ENCODE measurements at places on chromosomes 2 and 18.

GRCh38 chr2:178895872-178896271 is 88.6 kb upstream of the TTN start:
- DNase-seq, result no peak

DNA sequence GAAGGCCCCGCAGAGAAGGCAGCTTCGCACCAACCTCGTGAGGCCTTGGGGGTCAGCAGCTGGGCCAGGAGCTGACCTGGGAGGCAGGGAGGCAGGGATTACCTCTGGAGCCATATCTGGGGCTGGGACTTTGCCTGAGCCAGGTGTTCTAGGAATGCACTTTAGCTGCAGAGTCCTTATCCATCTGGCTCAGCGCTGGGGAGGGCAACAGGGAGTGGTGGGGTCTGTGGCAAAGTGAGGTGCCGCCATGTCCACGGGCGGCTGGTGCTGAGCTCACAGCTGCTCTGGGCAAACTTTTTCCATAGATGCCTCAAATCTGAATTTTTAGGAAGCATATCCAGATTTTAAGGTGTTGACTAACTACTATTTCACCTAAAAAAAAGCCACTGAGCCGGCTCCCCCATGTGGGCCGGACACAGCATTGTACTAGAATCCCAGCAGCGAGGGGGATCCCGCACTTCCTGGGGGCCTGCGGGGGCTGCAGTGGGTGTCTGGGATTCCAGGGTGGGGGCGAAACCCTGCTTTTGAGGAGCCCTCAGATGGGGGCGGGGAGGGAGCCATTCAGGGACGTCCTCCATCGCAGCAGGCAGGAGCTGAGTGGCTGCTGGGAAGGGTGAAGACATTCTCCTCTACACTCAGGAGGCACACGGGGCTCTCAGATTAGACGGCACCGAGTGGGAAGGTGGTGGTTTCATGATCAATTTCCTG is 34.6 kb downstream of the RTP5 start:
- no peak for DNase-seq

DNA sequence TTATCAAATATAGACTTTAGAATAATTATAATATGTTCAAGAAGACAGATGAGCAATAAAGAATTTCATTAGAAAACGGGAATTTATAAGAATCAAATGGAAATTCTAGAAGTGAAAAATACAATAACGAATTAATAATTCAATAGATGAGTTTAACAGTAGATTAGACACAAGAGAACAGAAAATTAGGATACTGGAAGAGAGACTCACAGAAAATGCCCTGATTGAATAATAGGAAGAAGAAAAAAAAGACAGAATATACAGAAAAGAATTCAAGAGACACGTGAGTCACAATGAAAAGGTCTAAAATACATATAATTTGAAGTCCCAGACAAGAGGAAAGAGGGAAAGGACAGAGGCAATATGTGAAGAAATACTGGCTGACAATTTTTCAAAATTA is 354.7 kb downstream of the CLIP4 start:
- no peak for DNase-seq

DNA sequence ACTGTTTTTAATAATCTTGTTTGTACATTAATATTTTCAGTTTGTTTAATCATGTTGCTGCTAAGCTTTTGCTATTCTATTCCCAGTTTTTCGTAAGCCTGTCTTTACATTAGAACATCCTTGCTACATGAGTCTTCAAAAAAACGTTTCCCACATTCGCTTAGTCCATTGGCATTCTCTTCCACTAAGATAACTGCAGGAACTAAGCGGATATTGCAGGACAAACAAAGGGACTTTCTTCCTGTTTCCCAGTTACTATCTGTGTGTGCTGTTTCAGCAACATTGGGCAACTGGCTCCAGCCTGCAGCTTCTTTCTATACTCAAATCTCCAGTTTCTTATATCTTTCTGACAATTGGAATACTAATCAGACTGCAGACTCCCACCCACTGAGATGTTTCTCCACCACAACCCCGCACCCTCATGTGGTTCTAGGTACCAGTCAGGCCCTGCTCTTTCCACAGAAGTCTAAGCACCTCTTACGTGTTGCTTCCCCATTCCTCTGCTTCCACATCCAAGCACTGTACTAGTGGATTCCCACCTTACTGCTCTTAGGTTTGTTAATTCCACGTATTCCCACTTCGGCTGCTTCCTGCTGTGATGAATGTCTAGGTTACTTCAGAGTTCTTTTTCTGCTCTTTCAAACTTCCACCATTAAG is 420.3 kb downstream of the LRRTM4 start:
- no peak for DNase-seq

GRCh38 chr18:78720456-78721237 is 259.0 kb upstream of the SALL3 start:
- DNase-seq, result no peak

DNA sequence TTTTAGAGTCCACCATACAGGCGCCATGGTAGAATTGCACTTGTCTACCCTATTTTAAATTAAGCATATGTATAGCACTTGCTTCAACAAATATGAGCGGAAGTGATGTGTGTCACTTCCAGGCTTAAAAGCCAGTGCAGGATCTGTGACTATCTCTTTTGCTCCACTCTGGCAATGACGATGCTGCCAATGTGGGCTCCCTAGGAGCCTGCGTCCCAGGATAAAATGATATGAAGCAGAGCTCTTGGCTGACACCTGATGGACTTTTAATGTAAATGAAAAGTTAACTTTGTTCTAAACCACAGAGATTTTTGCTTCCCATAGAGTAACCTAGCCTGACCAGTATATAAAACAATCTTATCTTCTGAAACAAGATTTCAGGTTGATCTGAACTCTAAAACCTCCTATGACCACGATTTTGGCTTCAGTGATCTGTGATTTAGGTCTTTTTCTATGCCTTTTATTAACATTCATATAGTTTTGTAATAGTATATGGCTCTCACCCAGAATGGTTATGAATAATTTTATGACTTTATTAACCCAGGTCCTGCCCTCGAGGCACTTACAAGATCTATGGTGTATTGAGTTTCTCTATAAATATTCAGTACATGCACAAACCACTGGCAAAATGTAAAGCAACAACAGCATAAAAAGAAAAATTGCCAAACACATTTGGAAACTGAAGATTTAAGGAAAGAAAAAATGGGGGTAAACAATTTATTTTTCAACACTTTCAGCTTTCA is 422.5 kb upstream of the PIK3C3 start:
- no peak for DNase-seq

GRCh38 chr2:38080346-38080745 is 4.4 kb upstream of the CYP1B1 start:
- no peak for DNase-seq

DNA sequence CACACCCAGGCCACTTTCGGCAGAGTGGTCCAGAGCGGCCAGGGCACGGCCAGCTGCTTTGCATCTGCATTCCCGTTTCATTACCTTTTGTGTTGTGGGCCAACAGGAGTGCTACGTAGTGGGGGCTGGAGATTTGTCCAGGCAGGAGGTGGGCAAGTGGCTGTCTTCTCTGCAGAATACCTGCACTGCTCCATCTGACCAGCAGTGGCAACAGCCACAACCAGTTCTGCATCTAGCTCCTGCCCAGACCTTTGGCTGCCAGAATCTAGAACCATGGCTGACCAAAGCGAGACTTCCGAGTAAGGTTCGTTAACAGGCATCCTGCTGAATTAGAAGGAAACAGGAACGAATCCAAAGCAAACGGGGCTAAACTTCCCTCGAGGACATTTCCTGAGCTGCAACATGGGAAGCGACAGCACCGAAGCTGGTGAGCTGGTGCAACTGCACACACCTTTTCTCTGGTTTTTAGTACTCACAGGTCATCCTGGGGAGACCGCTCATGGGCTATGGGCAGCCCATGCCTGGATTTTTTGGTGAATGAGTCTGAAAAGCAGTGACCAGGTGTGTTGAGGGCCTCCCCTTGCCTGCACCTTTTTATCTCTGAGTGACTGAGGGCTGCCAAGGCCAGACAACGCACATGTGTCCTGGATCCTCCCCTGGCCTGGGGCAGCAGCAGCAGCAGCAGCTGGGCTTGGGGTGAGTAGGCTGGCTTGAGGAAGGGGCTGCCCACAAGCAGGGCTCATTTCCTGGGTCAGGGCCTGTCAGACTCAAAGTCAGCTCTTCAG is 10.5 kb downstream of the GDF7 start:
- DNase-seq, result no peak

GRCh38 chr18:62122330-62122729 is 64.5 kb downstream of the PIGN start:
- DNase-seq, result no peak

DNA sequence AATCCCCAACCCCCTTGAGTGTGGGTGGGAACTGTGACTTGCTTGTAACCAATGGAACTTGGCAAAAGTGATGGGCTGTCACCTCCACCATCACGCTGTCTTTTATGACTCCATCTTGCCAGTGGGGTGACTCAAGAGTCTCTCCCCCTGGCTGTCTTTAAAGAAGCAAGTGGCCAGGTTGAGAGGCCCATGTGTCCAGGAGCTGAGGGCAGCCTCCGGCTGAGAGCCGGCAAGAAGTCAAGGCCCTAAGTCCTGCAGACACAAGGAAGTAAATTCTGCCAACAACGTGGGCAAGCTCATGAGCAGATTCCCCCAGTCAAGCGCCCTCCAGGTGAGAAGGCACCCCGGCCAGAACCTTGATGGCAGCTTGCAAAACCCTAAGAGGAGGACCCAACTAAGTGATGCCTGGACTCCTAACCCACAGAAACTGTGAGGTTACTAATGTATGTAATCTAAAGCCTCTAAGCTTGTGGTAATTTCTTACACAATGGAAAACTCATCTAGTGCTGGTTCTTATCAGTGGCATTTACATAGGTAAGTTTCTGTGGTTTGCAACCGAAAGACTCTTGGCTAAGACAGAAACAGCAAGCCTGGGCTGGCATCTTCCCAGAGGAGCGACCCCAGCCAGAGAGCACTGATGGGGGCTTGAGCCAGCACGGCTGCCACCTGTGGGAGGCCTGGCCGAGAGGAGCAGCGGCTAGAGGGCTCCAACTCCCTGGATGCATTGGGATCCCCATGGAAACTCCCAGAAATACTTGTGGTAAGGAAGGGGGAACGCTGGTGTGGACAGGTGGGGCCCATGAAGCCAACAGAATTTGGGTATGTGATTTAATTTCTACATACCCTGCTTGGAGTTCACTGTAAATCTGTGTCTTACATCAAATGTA is 49.3 kb downstream of the CIB4 start:
- DNase-seq, result no peak

GRCh38 chr18:36756242-36756641 is 72.6 kb downstream of the TPGS2 start:
- DNase-seq, result no peak

GRCh38 chr2:164711766-164712138 is 90.5 kb upstream of the GRB14 start:
- no peak for DNase-seq

DNA sequence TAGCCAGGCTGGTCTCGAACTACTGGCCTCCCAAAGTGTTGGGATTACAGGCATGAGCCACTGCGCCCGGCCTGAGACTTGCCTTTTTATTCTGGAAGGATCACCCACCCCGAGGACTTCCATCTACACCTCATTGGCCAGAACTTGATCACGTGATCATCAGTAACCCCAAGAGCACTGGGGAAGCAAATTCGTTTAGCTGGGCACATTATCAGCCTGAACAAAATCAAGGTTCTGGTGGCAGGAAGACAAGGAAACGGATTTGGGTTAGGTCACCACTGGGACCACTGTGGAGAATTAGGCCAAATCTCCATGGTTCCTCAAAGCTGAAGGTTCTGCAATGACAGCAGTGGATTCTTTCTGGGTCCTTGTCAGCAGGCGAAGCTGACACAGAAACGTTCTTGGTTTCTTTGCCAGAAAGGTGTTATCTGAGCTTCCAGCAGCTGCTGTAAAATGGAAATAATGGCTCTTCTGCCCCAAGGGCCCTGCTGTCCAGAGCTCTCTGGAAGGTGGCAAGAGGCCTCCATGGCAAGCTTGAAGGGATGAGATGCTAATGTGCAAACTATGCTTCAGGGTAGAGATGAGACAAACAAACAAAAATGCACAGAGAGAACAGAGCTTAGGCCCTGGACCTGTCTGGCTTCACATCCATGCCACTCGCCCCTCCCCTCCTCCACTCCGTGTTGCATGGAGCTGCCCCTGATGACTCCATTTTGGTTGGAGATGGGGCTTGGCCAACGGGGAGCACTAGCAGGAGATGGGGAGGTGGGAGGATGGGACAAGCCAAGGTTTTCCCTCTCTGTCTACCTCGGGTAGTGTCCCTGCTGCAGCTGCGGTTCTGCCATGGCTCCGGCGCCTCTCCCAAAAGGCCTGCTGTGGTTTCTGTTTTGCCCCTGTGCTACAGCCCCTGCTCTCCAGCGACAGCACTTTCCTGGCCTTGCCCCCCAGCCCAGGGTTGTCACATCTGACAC is 28.4 kb downstream of the TMEM177 start:
- DNase-seq, result no peak

DNA sequence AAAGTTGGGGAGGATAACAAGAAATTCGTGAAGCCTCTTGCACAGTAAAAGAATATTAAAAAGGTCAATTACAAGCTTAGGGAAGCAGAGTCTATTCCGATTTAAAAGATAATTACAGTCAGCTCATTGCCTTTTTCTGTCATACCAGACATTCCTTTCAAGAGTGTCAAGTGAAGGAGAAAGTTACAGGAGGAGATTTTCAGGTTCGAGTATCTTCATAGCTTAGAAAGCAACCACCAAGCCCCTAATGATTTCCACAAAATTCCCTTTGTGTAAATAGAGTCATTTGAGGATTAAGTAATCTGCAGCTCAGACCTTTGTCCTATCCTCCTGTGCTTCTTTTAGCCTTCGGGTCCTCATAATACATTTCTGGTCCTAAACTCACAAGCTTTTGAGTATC is 414.9 kb downstream of the CDH2 start:
- DNase-seq, result no peak

GRCh38 chr2:12428324-12428723 is 288.4 kb upstream of the TRIB2 start:
- DNase-seq, result no peak

GRCh38 chr2:121480826-121481225 is 49.9 kb upstream of the RNU4ATAC start:
- no peak for DNase-seq

DNA sequence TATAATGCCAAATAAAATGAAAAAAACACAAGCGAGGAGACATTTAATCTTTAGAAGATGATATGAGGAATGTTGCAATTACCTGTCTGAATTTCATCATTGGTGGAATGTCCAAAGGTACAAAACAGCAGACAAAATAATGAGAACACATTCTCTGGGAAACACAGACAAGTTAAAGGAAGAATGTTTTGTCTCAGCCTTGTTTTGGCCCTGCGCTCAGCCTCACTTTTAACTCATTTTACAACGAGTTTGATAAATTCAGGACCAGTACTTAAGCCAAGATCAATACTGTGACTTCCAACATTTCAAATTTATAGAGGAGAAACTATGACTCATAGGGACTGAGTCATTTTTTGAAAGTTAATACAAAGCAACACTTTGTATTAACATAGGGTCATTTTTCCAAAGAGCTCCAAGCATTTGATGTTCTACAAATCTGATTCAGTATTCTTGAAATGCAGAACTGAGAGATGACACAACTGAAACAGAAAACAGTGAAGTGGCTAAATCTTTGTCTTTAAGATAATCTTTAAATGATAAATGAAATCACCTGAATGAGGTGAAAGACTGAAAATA is 833.2 kb upstream of the CHAC2 start:
- no peak for DNase-seq

DNA sequence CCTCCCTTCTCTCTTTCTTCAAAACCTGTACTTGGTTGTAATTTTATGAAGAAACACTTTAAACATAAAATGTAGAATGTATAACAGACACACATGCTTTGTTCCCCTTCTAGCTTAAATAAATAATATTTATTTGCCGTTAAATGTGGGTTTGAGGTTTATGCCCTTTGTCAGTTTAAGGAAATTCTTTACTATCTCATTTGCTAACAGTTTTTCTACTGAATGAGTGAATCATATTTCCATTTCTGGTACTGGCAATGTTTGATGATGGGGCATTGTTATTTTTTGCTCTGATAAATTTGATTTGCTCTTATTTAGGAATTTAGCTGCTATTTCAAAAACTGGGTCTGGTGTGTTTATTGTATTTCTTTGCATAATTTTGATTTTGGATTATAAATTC is 555.6 kb downstream of the CCDC85A start:
- no peak for DNase-seq

Measured in stimulated activated naive B cell treated with anti-CD40 and anti-IgM and Interleukin-4, amounts not matched to agents 10 μg/mL and 1 μg/mL and 100 μg/mL, for 72 hours (primary cell).